ENCODE measurements at places on chromosomes 13 and 19. TPM values are rescaled to one million over a fixed set of nuclear protein-coding genes. Genes with fewer than 3 reads are reported as not detected.

- peak; percentile 33 for DNase-seq
Observed at GRCh38 chr13:30744056-30744680, 8.8 kb downstream of the ALOX5AP start.

DNA sequence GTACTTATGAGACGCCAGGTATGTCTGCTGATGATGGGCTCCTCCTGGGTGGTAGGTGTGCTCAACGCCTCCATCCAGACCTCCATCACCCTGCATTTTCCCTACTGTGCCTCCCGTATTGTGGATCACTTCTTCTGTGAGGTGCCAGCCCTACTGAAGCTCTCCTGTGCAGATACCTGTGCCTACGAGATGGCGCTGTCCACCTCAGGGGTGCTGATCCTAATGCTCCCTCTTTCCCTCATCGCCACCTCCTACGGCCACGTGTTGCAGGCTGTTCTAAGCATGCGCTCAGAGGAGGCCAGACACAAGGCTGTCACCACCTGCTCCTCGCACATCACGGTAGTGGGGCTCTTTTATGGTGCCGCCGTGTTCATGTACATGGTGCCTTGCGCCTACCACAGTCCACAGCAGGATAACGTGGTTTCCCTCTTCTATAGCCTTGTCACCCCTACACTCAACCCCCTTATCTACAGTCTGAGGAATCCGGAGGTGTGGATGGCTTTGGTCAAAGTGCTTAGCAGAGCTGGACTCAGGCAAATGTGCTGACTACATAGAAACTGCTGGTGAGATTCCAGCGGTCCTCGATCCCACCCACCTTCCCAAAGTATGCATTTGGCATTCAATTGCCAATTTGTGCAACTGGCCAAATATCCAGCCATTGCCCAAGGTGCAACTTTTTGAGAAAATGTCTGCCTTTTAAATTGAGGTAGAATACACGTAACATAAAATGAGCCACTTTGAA, 10.2 kb downstream of the OR2Z1 start:
- DNase-seq = no peak

DNA sequence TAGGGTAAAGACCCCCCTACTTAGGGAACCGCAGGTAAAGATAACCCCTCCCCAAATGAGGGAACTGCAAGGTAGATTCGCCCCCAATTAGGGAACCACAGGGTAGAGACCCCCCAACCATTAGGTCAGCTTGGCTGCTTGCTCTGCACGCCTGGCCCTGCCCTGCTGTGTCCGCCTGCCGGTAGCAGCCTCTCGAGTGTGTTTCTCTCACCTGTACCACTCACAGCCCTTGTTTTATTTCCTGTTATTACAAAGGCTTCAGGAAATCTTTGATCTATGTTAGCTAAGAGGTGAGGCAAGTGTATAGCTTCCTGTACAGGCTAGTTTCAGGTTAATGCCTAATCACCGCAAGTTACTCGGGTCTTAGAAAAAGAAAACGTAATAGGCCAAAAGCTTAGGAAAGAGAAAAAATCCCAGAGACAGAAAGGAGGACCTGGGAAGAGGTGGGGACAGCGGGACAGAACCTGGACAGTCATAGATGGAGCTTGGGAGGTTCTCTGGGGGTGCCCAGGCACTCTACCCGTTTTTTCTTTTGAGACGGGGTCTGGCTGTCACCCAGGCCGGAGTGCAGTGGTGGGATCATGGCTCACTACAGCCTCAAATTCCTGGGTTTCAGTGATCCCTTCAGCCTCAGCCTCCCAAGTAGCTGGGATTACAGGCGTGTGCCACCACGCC, 23.1 kb upstream of the EIF3G start:
- no peak for DNase-seq

DNA sequence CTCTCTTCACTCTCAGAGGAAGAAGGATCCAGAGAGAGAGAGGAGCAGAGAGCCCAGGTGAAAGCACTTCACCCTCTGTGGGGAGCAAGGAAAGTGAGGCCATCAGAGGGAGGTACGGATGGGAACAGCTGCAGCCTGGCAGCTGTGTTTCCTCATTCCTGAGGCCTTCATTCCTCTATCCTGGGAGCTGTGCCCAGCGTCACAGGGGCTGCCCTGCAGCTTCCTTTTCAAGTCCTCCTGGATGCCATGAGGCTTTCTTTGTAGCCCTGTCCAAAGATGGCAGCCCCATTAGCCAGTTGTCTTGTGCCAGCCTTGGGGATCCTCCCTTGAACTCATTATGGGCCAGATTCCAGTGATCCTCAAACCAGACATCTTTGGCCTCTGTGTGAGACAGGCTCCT, 76.8 kb upstream of the PCDH8 start:
- peak; percentile 23 for DNase-seq

DNA sequence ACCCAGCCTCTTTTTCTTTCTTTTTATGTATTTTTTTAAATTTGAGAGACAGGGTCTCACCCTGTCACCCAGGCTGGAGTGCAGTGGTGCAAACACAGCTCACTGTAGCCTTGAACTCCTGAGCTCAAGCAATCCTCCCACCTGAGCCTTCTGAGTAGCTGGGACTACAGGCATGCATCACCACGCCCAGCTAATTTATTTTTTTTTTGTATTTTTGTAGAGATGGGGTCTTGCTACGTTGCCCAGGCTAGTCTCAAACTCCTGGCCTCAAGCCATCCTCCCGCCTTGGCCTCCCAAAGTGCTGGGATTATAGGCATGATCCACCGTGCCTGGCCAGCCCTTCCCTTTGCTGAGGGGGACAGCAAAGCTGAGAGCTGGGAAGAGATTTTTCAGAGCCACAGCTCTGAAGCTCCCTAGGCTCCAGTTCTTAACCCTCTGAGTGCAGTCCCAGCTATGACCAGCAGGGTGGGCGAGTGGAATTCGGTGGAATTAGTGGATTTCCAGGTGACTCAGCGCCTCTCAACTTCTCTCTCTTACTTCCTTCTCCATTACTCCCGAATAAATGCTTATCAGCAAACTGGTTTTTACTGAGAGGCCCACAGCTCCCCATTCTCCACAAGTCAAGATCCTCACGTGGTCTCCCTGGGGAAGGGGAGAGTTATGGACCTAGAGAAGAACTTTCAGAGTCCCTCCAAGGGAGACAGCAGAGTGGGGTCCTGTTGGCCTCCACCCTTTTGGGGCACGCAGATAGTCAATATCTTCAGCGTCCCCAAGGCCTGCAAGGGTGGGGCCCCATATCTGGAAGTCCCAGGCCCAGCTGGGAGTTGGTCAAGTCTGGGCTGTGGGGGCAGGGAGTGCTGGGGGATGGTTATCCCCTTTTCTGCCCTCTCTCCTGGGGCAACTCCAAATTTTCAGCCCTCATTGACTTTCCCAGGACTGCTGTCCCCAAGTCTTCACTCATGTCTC, 1.2 kb downstream of the BLVRB start:
- DNase-seq = peak; percentile 87

DNA sequence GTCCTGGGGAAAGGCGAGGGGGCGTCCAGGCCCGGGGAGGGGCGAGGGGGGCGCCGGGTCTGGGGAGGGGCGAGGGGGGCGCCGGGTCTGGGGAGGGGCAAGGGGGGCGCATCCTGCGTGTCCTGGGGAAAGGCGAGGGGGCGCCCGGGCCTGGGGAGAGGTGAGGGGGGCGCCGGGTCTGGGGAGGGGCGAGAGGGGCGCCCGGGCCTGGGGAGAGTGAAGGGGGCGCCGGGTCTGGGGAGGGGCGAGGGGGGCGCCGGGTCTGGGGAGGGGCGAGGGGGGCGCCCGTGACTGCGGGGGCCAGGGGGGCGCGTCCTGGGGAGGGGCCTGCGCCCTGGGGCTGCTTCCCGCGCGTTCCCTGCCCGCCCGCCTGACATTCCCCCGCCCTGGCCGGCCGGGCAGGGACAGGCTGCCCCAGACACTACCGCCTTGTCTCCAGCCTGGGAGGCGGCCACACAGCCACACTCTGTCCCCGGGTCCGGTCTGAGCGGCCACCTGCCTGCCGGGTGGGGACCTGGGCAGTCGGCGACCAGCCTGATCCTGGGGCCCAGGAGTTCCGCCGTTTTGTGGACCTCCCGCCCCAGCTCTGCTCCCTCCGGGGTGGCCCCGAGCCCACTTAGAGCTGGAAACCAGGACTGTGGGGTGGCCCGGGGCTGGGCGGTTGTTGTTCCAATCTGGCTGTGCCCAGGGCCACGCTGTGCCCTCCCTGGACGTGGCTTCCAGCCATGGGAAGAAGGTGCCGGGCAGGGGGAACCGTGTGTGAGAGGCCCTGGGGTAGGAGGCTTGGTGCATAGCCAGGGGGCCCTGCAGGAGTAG, 11.8 kb downstream of the PALM start:
- no peak for DNase-seq

- DNase-seq = no peak
Observed at GRCh38 chr13:70090036-70090723, 17.4 kb upstream of the ATXN8OS start.

DNA sequence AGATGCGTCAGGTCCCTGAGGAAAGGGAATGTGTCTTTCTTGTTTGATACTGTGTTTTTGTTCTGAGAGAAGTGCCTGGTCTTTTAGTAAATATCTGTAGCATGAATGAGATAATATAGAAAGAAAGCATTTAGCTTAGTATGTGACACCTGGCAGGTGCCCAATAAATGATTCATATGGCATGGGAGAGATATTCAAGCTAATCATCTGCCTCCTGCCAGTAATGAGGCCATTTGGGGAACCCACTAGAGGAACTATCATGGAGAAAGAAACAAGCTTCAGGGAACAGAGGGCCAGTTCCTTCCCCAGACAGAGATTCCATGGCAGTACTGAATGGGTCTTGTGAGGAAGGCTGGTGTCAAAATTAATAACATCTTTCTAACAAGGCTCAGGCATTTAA, 603.9 kb downstream of the DCT start:
- no peak for DNase-seq

The GRIN2D gene
- 0.47 TPM for total RNA-seq

DNA sequence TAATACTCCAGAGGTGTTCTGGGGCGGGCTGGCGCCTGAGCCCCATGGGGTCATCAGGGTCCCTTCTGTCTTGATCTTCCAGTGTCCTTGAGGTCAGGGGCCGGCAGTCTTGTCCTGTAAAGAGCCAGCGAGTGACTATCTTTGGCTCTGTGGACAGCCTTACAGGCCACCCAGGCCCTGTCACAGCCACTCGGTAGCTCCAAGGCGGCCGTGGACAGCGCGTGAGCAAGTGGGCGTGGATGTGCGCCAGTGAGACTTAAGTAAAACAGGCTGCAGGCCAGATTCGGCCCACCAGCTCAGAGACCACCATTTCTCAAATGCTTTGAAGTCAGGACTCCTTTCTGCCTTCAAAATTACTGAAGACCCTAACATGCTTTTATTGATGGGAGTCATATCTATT, 3.7 kb downstream of the ZNF444 start:
- no peak for DNase-seq

DNA sequence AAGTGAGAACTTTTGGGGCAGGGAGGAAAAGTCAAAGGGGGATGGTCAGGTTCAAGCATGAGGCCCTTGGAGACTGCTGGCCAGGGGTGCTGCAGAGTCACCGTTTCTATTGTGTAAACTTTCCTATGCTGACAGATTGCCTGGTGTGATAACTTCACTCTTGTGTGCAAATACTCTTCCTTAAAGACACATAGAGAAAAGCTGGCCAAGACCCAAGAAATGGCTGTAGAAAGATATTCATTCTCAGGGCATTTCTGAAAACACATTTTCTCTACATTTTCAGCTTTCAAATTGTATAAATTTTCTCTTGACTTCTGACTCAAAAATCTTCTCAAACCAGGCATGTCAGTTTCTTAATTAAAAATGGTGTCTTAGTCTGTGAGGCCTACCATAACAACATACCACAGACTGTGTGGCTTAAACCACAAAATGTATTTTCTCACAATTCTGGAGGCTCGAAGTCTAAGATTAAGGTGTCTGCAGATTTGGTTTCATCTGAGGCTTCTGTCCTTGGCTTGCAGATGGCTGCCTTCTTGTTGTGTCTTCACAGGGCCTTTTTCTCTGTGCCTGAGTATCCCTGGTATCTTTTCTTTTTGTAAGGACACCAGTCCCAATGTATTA, 304.5 kb downstream of the KCNRG start:
- DNase-seq = no peak

The MAST1 gene
- 0.29 TPM for total RNA-seq

The RASIP1 gene
- total RNA-seq = 14.9 TPM

- no peak for DNase-seq
Observed at GRCh38 chr19:49682274-49682673, 5.2 kb downstream of the PRMT1 start.

DNA sequence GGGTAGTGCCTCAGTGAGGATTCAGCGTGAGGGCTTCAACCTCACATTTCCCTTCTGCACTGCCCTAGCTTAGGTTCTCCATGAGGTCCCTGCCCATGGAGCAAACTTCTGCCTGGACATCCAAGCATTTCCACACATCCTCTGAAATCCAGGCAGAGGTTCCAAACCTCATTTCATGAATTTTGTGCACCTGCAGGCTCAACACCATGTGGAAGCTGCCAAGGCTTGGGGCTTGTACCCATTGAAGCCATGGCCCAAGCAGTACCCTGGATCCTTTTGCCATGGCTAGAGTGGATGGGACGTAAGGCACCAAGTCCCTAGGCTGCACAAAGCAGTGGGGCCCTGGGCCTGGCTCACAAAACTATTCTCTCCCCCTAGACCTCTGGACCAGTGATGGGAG, 877.1 kb upstream of the KLHL1 start:
- no peak for DNase-seq

The TUBGCP3 gene
- total RNA-seq = 18.6 TPM

The FCER2 gene
- 1.7 TPM for total RNA-seq

DNA sequence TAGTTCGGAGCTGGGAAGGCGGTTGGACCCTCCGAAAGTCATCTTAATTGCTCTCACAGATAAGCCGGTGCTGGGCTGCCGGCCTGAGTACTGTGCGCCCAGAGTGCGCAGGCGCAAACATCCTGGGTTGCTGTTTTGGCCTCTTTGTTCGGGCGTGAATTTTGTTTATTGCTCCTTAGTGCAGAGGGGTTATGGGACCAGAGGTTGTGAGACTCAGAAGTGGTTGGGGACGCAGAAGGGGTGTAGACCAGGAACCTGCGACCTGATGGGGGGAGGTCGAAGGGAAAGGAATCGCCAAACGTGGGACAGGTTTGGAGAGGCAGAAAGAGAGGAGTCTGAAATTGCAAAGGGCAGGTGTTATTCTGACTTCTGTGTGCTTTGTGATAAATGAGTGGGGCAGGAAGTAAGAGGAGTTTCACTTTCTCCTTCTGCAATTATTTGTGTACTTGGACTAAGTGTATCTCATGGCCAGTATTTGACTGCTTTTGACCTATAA, 607 bp upstream of the ZNF566 start:
- peak; percentile 84 for DNase-seq
